ENCODE measurements at places on chromosomes 3 and 15. TPM values are rescaled to one million over a fixed set of nuclear protein-coding genes. Genes with fewer than 3 reads are reported as not detected.
A peak's percentile ranks its signal among the peaks of the same experiment; 100 is the strongest.

DNA sequence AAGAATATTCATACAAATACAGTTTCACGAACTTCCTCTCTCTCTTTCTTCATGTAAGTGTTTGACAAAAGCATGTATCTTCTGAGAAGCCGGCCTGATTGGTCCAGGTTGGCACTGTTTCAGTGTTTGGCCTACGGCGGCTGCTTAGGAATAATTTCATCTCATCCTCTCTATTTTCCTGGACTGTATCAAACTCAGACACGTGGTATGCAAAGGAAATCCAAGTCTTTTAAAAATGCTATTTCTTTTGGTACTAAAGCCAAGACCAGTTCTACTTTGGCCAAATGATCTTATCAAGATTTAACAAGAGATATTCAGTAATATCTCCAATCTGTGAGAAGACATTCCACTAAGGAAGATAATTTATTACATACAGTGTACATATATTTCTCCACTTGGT, 152.8 kb downstream of the TIGIT start:
- no peak overlapping the region for H3K4me3 ChIP-seq
- no peaks in the 10 kb centered on the region for H3K27me3 ChIP-seq
- H3K4me1 ChIP-seq = peaks cover 37% of the 10 kb centered on the region
- H3K27ac ChIP-seq = no peak overlapping the region
- no peak for DNase-seq

The EPHB1 gene
- polyA plus RNA-seq = 0.80 TPM

The TRIM42 gene
- polyA plus RNA-seq = not detected

DNA sequence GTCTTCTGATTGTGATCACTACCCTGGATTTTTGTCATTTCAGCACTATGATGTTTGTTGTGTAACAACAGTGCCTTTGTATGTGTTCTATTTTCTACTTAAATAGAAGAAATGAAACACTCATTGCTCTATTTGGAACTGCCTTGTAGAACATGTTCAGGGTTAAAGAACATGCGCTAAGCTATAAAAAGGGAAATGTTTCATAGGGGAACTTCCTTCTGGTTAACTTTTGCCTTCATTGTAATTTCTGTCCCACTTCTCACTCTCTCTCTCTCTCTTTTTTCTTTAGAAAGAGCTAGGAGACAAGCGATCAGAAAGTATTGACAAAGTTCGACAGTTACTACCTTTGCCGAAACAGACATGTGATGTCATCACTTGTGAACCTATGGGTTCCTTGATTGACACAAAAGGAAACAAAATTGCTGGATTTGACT, at the start of gene P2RY12:
TSS of gene P2RY12 (minus strand) at position 13 of the 434 bp plus-strand sequence. CDS start 45,908 bp downstream, outside the sequence.
- no peak for DNase-seq
- peaks cover 59% of the 10 kb centered on the region for H3K4me1 ChIP-seq
- peak within 1 kb of the TSS; percentile 68 for H3K27ac ChIP-seq
- H3K36me3 ChIP-seq = no peaks in the 10 kb centered on the region
- peak within 1 kb of the TSS; percentile 14 for H3K4me3 ChIP-seq

GRCh38 chr3:72973031-72973723, 23.4 kb upstream of the PPP4R2 start:
- no peaks in the 10 kb centered on the region for H3K4me1 ChIP-seq
- H3K36me3 ChIP-seq = no peaks in the 10 kb centered on the region
- no peak for DNase-seq
- H3K4me3 ChIP-seq = no peak overlapping the region
- no peaks in the 10 kb centered on the region for H3K27me3 ChIP-seq

DNA sequence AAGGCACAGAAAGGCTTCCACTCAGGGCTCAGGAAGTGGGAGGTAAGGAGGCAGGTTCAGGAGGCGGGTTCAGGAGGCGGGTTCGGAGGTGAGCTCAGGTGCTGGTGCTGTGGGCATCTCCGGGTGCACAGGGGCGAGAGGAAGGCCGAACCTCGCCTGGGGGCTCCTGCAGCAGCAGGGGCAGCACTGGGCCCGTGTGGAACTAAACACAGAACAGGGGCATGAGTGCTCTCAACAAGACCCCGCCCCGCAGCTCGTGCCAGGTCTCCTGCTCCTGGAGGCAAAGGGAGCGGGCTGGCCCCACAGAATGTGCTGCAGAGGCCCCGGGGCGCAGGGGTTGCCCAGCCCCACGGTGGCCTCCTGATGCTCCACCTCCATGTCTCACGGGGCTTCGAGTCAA, 13.7 kb downstream of the ZDHHC19 start:
- peak; percentile 76 for DNase-seq
- H3K36me3 ChIP-seq = no peaks in the 10 kb centered on the region
- no peaks in the 10 kb centered on the region for H3K27me3 ChIP-seq
- no peak overlapping the region for H3K4me3 ChIP-seq

- H3K27me3 ChIP-seq = peaks cover 49% of the 10 kb centered on the region
- peaks cover 13% of the 10 kb centered on the region for H3K4me1 ChIP-seq
- no peak for DNase-seq
- no peak overlapping the region for H3K4me3 ChIP-seq
- no peak overlapping the region for H3K27ac ChIP-seq
These were observed 2.6 kb upstream of the PLOD2 start for GRCh38 chr3:146163584-146163983.

The ZNF501 gene
- 1.5 TPM for polyA plus RNA-seq

GRCh38 chr3:113684271-113684819, 12.1 kb downstream of the USF3 start:
- H3K4me1 ChIP-seq = peaks cover 3% of the 10 kb centered on the region
- H3K27me3 ChIP-seq = no peaks in the 10 kb centered on the region
- DNase-seq = no peak
- no peak overlapping the region for H3K27ac ChIP-seq
- H3K4me3 ChIP-seq = no peak overlapping the region

The SYNPR gene
- not detected for polyA plus RNA-seq

GRCh38 chr3:100765437-100765975, 56.2 kb downstream of the TFG start:
- H3K27me3 ChIP-seq = no peaks in the 10 kb centered on the region
- H3K27ac ChIP-seq = no peak overlapping the region
- no peak overlapping the region for H3K4me3 ChIP-seq
- no peaks in the 10 kb centered on the region for H3K36me3 ChIP-seq
- DNase-seq = no peak

DNA sequence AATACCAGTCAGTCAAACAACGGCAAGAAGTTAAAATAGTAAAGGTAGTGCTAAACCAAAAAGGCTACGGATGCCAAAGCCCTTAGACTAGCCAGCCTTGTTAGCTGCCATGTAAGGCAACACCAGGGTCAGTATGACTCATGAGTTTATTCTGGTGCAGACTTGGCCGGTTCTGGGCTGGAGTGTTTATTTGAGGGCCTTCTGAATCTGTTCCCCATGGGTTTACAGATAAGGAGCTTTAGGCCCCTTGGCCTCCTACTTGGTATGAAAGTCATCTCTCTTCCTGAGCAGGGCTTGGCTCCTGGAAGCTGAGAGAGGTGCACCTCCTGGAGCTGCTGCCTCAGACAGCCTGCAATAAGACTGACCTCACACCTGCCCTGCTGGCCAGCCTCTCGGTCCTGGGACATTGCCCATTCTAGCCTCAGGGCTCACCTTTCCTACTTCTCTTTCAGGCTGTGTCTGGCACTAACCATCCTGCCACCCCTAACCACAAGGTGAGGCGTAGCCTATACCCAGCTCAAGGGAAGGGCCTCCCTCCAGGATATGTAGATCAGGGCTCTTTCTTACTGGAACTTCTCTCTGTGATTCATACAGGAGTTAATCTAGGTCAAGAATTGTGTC, 10.4 kb upstream of the RTP1 start:
- H3K27me3 ChIP-seq = peaks cover 12% of the 10 kb centered on the region
- no peaks in the 10 kb centered on the region for H3K36me3 ChIP-seq
- no peak for DNase-seq
- H3K4me1 ChIP-seq = no peaks in the 10 kb centered on the region
- no peak overlapping the region for H3K4me3 ChIP-seq
